ENCODE measurements at places on chromosomes 4 and X.

GRCh38 chr4:45442466-45442865, 681.4 kb downstream of the GABRG1 start:
- DNase-seq = no peak
- no peaks in the 10 kb centered on the region for H3K36me3 ChIP-seq
- H3K27me3 ChIP-seq = no peaks in the 10 kb centered on the region
- H3K4me1 ChIP-seq = no peaks in the 10 kb centered on the region

DNA sequence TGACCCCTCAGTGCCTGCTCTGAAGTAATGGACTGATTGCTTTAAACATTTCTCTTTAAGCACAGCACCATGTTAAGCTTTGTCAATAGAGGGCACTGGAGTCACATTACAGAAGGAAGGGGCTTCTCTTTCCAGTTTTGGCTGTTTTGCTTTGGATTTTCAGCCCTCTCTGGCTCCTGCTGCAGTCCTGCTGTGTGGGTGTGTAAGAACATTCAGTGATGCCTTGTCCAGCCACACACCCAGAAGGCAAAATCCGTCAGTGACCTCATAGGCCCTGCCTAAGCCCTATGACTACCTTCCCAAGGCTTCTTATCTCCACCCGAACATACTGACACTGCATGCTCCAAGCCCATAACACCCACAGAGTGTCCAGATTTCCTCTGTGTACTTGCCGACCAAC, 215.3 kb upstream of the CTSO start:
- no peak overlapping the region for H3K27ac ChIP-seq
- no peak overlapping the region for H3K4me3 ChIP-seq
- H3K4me1 ChIP-seq = no peaks in the 10 kb centered on the region
- DNase-seq = no peak

- H3K27me3 ChIP-seq = no peaks in the 10 kb centered on the region
- no peak for DNase-seq
- H3K4me1 ChIP-seq = peaks cover 18% of the 10 kb centered on the region
- peak overlapping the region; percentile 60 for H3K27ac ChIP-seq
- peaks cover 3% of the 10 kb centered on the region for H3K36me3 ChIP-seq
These were observed 66.3 kb downstream of the ZFYVE28 start for GRCh38 chr4:2352171-2352570.

DNA sequence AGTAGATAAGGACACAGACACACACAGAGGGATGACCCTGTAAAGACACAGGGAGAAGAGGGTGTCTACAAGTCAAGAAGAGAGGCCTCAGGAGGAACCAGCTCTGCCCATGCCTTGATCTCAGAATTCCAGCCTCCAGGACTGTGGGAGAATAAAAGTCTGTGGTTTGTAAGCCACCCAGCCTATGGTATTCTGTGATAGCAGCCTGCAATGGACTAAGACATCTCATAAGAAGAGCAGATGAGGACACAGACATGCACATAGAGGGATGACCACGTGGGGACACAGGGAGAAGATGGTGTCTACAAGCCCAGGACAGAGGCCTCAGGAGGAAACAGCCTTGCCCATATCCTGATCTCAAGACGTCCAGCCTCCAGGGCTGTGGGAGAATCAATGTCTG, 9.4 kb downstream of the XG start:
- no peaks in the 10 kb centered on the region for H3K4me1 ChIP-seq
- H3K36me3 ChIP-seq = no peaks in the 10 kb centered on the region
- peaks cover 58% of the 10 kb centered on the region for H3K27me3 ChIP-seq
- DNase-seq = no peak

All from central memory CD8-positive, alpha-beta T cell (primary cell).